ENCODE measurements at places on chromosomes 7 and 10.

GRCh38 chr7:12294701-12295100 lies 83.6 kb downstream of the TMEM106B start:
- no peak for DNase-seq

DNA sequence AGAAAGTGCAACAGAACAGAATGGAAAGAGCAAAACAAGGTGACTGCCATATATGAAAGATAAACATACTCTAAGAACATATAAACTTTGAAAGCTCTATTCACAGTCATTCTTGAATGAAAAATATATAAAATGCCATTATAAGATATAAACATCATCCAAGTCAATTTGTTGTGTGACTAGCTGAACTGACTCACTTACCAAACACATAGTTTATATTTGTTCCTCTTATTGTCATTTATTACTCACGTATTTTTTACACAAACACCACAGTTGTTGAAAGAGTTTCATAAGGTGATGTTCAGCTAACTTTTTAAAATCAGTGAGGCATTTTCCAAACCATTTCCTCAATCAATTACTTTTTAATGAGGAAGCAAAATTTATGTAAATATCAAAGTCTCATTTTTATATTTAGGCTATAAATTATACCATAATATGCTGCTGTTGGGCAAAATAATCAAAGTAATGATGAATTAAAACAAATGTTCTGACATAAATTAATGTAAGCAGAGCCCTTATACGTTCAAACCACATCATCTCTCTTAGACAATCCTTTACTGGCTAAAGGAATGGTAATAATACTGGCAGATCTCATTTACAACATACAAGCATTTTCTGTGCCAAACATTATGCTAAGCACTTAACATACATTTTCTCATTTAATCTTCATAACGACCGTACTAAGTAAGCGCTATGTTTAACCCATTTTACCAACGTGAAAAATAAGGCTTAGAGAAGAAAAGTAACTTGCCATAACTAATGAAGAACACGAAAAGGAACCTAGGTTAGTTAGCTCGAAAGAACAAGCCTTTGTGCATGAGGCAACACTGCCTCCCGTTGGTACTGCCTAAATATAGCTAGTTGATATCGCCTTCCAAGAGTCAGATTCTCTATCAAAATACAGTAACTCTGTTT lies 7.3 kb downstream of the LRRN3 start:
- DNase-seq: no peak

GRCh38 chr7:34104992-34105391 lies 199.7 kb downstream of the BMPER start:
- DNase-seq: no peak

GRCh38 chr10:114714281-114714741 lies 56.2 kb upstream of the ABLIM1 start:
- DNase-seq: peak; percentile 89

- DNase-seq: no peak
Measured at GRCh38 chr7:127047521-127047920, 205.2 kb downstream of the GRM8 start.

DNA sequence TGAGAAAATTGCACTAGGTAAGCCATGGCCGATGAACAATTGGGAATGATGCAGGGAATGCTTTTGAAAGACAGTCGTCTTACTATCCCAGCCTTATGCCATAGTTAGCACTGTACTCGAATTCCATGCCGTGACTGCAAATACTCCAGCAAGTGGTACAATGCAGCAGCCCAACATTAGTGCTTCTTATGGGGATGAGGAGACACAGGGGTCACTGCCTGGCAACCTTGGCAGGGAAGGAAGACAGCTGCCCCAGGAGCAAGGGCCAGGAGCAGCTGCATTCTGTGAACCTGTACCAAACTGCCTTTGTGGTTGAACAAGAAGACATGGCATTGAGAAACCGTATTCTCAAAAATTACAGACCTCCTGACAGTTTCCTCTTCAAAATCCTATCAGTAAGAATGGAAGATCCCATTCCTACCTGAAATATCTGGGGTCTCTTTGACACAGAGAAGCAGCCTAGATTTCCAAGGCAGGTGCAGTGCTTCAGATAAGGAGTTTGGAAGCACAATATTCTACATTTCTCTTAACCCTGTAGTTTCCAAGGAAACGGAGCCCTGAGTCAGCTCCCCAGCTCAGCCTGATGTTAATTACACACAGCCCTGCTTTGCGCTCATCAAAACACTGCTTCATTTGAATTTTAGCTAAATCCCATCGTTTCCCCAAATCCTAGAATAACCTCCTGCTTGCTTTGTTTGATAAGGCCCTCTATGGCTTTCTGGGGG lies 49.0 kb upstream of the FRMD4A start:
- no peak for DNase-seq

- no peak for DNase-seq
Measured at GRCh38 chr7:34612661-34613060, 45.4 kb upstream of the NPSR1 start.

DNA sequence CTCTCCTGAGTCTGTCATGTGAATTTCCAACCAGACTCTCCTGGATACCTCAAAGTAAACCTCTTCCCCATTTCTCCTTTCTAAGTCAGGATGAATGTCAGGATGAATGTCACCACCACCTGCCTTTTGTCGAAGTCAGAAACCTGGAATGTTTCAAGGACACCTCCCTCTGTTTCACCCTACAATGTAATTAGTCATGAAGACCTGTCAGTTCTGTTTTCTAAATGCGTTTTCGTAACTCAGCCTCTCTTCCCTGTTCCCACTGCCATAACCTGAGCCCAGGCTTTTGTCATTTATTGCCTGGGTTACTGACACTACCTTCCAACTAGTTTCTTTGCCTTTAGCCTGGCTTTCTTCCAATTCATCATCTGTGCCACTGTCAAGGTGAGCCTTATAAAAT lies 5.5 kb upstream of the STN1 start:
- DNase-seq: no peak

DNA sequence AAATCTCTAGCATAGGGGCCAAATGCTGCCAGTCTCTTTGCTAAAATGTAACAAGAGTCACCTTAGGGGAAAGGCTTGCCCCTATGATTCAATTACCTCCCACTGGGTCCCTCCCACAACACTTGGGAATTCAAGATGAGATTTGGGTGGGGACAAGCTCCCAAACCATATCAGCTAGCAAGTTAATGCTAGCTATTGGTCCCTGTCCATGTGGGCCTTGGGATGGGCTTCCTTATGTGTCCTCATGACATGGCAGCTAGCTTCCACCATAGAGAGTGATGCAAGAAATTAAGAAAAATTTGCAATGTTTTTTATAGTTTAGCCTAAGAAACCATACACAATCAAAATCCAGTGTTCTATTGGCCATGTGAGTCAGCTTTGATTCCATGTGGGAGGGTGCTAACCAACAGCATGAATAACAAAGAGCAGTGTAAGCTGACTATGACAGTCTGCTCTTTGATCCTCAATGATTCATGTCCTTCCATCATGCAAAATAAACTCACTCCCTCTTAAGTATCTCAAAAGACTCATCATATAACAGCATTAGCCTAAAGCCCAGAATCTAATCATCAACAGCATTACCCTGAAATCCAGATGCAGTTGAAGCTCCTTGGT lies 21.7 kb upstream of the ZNF365 start:
- peak; percentile 14 for DNase-seq
